ENCODE measurements at places on chromosomes 12 and 14. TPM values are rescaled to one million over a fixed set of nuclear protein-coding genes. Genes with fewer than 3 reads are reported as not detected.
A peak's percentile ranks its signal among the peaks of the same experiment; 100 is the strongest.

DNA sequence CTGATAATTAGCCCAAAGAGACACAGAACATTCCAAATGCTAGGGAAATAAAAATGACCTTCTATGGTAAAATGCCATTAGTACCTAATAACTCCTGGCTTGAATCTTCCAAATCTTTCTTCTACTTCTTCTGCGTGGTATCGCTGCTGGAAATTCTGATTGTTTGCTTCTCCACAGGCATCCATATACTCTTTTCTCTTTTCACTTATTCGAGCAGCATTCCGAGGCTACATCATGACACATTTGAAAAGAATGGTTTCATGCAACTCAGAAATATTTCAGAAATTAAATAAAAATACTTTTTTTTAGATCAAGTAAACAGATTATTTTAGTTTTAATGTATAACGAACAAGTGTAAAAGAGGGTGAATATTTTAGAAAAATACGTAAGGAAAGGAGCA is 18.9 kb downstream of the ZCCHC8 start:
- H3K4me1 ChIP-seq, result no peaks in the 10 kb centered on the region
- H3K4me3 ChIP-seq, result no peak overlapping the region
- peaks cover 25% of the 10 kb centered on the region for H3K36me3 ChIP-seq
- DNase-seq, result no peak

DNA sequence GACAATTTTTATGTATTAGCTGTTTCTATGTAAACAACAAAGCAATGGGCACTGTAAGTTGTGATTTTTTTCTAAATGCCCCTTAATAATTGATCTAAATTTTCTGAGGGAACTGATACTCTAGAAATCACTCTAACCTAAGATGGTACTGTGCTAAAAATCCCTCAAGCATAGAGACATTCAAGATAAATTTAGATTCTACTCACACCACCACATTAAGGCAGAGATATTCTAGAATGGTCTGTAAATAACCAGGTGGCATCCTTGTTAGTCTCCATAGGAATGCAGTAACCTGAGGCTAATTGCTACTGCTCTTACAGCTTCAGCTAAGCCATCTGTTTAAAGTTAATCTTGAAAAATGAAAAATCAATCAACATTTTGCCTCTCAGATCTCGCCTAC is 87.3 kb downstream of the SLC41A2 start:
- no peak overlapping the region for H3K27ac ChIP-seq
- no peaks in the 10 kb centered on the region for H3K36me3 ChIP-seq
- no peaks in the 10 kb centered on the region for H3K4me1 ChIP-seq
- no peak overlapping the region for H3K4me3 ChIP-seq
- no peak for DNase-seq
- H3K27me3 ChIP-seq, result no peaks in the 10 kb centered on the region

DNA sequence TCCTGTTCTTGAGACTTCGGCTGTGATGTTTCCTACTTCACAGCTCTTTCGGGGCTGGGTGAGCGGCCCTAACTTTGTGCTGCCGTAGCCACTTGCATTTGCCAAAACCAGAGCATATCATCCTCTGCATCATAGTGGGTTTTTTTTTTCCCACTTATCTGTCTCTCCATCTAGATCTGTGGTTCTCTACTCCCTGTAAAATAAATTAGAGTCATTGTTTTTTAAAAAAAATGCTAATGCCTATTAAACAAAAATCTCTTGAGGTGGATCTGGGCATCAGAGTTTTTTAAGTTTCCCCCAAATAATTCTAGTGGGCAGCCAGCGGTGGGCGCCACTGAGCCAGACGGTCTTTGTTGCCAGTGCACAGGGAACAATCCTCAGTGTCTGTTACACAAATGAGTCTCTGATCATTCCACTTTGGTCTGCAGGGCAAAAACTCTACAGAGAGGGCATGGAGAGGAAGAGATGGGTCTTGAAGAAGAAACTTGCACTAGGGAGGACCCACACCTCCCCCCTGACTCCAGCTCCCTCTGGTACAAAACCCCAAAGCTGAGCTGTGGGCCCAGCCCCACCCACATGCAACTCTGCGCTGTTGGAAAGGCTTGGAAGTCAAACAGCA is 62.4 kb upstream of the BCL2L14 start:
- no peaks in the 10 kb centered on the region for H3K27me3 ChIP-seq
- no peaks in the 10 kb centered on the region for H3K4me1 ChIP-seq
- DNase-seq, result no peak
- H3K4me3 ChIP-seq, result no peak overlapping the region
- no peaks in the 10 kb centered on the region for H3K36me3 ChIP-seq
- no peak overlapping the region for H3K27ac ChIP-seq

DNA sequence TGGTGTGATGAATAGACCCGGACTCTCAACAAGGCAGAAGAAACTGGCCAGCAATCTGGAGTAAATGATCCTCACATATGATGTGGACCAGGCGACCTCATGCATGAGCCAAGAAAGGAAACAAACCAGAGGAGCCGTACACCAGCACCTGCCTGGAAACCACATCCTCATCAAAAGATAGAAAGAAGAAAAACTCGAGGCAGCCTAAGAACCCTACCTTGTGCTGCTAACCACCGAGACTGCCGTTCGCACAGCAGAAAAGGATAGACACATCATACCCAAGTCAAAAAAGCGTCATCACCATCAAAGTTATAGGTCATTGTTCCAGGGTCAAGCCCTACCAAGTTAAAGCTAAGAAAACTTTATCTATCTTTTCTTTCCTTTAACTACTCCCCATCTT is 66.7 kb downstream of the RESF1 start:
- DNase-seq, result no peak
- no peak overlapping the region for H3K27ac ChIP-seq
- no peaks in the 10 kb centered on the region for H3K36me3 ChIP-seq
- no peak overlapping the region for H3K4me3 ChIP-seq
- H3K27me3 ChIP-seq, result no peaks in the 10 kb centered on the region

GRCh38 chr12:26741584-26742227 is 91.3 kb downstream of the ITPR2 start:
- H3K27me3 ChIP-seq, result no peaks in the 10 kb centered on the region
- no peak overlapping the region for H3K27ac ChIP-seq
- no peak overlapping the region for H3K4me3 ChIP-seq
- H3K36me3 ChIP-seq, result no peaks in the 10 kb centered on the region
- H3K4me1 ChIP-seq, result no peaks in the 10 kb centered on the region

DNA sequence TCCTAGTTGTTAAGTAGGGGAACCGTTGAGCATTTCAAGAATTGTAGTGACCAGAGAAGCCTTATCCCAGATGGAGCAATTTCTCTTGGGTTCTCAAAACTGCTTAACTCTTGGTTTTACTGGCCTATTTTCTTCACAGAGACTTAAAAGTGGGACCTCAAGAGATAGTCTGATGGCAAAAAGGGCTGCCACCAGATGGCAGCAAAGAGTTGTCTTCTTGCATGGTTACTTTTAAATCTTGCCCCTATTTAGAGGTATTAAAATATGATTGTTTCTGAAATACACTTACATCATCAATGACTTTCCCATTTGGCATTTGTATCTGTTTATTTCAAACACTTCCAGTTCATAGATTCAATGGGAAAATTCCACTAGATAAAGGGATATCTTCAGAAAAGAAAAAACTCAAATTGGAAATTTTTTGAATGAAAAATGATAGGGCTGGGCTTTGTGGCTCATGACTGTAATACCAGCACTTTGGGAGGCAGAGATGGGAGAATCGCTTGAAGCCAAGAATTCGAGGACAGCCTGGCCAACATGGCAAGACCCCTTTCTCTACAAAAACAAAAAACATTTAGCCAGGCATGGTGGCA is 69.9 kb upstream of the CNTN1 start:
- no peaks in the 10 kb centered on the region for H3K36me3 ChIP-seq
- no peak overlapping the region for H3K27ac ChIP-seq
- no peak overlapping the region for H3K4me3 ChIP-seq

DNA sequence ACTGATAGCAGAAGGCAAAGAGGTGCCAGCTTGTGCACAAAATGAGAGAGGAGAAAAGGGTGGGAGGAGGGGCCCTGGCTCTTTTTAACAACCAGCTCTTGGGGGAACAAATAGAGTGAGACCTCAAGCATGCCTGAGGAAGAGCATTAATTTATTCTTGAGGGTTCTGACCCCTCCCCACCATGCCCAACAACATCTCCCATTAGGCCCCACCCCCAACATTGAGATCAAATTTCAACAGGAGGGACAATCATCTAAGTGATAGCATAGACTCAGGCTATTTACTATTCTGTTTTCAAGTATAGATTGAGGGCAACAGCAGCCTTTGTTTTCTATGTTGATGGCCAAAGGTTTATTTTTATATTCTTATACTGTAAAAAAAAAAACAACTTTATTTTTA is 59.7 kb downstream of the FUT8 start:
- H3K27ac ChIP-seq, result no peak overlapping the region
- no peak for DNase-seq
- peaks cover 11% of the 10 kb centered on the region for H3K4me1 ChIP-seq
- H3K4me3 ChIP-seq, result no peak overlapping the region
- H3K27me3 ChIP-seq, result no peaks in the 10 kb centered on the region

GRCh38 chr12:126182619-126183236 is 1117.5 kb downstream of the AACS start:
- no peak overlapping the region for H3K27ac ChIP-seq
- no peaks in the 10 kb centered on the region for H3K4me1 ChIP-seq
- H3K27me3 ChIP-seq, result no peaks in the 10 kb centered on the region

DNA sequence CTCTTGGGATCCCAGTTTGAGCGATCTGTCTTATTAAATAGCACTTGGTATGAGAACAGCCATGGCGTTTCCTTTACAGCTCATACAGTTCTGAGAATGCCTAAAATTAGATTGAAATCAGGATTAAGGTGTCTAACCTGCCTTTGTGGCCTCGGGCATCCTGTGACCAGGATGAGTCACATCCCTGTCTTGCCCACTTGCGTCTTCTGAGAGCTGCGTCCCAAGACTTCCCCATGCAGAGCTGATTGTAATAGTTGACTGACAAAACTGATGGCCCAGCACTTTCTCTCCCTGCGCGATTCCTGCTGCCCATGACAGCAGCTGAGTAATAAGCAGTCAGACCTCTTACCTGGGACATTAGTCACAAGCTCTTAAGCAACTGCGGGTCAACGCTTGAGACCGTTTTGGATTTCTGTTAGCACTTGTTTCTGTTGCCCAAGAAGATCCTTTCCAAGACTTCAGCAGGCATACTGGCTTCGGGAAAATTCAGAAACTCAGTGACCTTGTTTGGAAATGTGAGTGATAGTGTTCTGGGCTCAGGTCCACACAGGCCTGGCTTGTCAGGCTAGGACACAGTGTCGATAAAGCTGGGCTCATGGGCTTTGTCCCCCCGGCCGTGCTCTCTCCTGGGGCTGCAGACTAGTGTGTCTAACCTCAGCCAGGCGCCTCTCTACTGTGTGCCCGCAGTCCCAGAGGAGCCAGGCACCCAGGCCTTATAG is 169.9 kb upstream of the HIF1A start:
- H3K27me3 ChIP-seq, result no peaks in the 10 kb centered on the region
- no peak overlapping the region for H3K4me3 ChIP-seq
- peaks cover 33% of the 10 kb centered on the region for H3K4me1 ChIP-seq
- DNase-seq, result no peak
- H3K27ac ChIP-seq, result peak overlapping the region; percentile 45
- H3K36me3 ChIP-seq, result peaks cover 7% of the 10 kb centered on the region

DNA sequence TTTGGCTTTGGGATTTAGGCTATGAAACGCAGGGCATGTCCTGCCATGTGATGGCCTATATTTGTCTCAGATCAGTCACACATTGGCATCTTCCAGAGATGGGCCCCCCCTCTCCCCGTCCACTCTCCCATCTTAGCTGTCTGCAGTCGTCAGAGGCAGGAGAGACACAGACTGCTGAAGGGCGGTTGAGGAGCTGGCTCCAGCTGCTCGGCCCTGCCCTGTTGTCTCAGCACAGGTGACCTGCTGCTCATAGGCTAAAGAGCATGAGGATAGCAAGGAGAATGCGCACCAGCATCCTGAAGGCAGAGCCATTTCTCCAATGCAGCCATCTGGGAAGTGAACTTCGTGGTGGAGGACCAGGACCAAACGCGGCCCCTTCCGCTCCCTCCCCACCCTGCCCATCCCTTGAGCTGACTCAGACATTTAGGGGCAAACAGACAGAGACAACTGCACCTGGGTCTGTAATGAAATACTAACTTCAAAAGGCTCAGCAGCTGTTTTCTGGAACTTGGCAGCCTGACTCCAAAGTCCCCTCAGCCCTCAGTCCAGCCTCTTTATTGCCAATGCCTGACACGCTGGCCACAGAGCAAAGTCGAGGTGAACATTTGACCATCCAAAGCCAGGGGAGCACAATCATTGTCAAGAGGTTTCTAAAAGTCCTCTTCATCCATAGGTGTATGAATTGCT is 22.3 kb downstream of the FZD10 start:
- H3K36me3 ChIP-seq, result no peaks in the 10 kb centered on the region
- no peak overlapping the region for H3K4me3 ChIP-seq
- H3K27me3 ChIP-seq, result no peaks in the 10 kb centered on the region
- H3K4me1 ChIP-seq, result no peaks in the 10 kb centered on the region

DNA sequence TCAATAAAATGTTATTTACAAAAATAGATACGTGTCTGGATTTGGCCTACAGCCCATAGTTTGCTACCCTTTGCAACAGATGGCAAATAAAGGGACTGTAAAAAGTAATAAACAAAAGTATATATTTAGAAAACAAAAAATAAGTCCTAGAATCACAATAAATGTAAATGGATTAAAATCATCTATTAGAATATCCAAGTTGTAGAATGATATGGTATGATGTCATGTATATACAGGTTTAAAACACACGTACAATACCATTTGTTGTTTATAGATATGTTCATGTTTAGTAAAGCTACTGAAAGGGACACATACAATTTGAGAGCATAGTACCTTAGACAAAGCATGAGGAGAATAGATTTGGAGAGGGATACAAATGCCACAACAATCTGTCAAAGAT is 219.5 kb downstream of the BCL11B start:
- no peaks in the 10 kb centered on the region for H3K27me3 ChIP-seq
- no peaks in the 10 kb centered on the region for H3K36me3 ChIP-seq
- H3K4me1 ChIP-seq, result no peaks in the 10 kb centered on the region
- H3K4me3 ChIP-seq, result no peak overlapping the region
- H3K27ac ChIP-seq, result no peak overlapping the region

DNA sequence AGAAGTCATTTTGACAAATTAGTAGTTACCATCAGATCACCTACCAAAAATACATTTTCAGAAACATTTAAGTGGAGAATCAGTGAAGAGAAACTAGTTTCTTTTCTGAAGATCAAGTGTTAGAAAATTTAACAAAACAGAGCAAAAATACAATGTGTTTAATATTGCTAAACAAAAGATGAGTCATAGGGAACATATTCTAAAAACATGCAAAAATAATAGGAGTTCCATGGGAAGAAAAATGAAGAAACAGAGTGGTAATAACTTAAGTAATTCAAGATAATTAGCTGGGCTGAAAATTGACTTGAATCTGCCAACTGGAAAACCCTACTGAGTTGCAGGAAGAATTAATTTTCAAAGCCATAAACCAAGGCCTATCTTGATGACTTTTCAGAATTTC is 111.5 kb upstream of the KITLG start:
- no peaks in the 10 kb centered on the region for H3K4me1 ChIP-seq
- H3K27ac ChIP-seq, result no peak overlapping the region
- no peaks in the 10 kb centered on the region for H3K27me3 ChIP-seq
- no peak for DNase-seq
- no peak overlapping the region for H3K4me3 ChIP-seq

The PLEK2 gene
- 55.7 TPM for polyA plus RNA-seq

The RTL1 gene
- not detected for polyA plus RNA-seq

The CABP1 gene
- polyA plus RNA-seq, result not detected

Measured in small intestine (tissue), 16 donors.